GF-D8 (cell line): ENCODE measurements at places on chromosomes 4 and X.

- DNase-seq: no peak
Measured at GRCh38 chrX:112011376-112011775, 71.2 kb downstream of the TRPC5 start.

DNA sequence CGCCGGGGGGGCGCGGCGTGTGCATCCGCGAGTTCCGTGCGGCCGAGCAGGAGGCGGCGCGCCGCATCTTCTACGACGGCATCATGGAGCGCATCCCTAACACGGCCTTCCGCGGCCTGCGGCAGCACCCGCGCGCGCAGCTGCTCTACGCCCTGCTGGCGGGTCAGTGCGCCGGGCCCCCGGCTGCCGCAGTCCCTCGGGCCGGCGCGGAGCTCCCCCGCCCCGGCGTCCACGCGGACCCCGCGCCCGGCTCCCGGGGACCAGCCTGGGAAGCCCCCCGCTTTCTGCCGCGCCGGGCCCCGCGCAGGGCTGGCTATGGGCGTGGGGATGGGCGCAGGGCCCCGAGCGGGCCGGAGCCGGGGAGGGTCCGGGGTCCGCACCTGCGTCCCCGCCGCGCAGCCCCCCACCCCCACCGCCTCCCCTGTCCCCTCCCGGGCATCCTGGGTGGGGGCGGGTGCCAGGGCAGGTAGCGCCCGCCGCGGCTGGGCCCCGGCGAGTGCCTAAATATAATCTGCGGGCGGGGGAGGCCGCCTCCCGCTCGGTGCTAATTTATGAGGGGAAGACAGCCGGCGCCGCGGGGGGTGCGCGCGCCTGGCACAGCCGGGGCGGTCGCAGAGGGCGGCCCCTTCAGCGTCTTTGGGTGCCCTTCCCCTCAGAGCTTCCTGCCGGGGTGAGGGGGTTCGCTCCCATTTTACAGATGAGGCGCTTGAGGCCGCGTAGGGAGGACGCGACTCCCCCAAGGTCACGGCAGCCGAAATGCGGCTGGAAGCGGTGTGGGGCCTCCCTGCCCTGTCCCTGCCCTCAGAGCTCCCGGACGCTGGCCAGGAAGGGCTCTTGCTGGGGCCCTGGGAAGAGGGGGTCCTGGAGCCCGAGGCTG lies 837 bp downstream of the NAT8L start:
- DNase-seq: no peak

DNA sequence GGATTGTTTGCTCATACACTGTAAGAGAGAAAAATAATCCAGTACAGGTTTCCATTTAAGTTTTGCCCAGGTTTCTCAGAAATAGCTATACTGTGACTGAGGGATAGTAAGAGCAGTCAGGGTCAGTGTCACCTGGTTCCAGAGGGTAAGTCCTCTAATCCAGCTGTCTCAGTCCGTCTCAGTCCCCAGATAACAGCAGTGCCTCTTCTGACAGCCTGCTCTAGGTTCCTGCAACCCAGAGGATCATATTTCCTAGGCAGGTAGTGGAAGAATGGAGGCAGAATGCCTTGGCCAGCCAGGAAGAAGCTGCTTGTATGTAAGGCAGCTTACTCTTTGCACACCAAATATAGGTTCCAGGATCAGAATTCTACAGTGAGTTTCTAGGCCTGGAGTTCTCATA lies 22.6 kb upstream of the GNRHR start:
- DNase-seq: no peak

GRCh38 chr4:52750819-52751486 lies at the start of gene ERVMER34-1:
TSS of gene ERVMER34-1 (minus strand) at chr4:52751425. CDS start at chr4:52745520, 5,905 bp downstream.
- no peak for DNase-seq

- no peak for DNase-seq
Measured at GRCh38 chr4:36841583-36842326, 402.8 kb upstream of the NWD2 start.

- no peak for DNase-seq
Measured at GRCh38 chr4:93029769-93030168, 726.0 kb downstream of the GRID2 start.

GRCh38 chr4:25860586-25861279 lies 2.1 kb downstream of the SEL1L3 start:
- peak; percentile 34 for DNase-seq
